Diencephalon (tissue), 1 donor: ENCODE measurements at places on chromosomes 13 and 19. TPM values are rescaled to one million over a fixed set of nuclear protein-coding genes. Genes with fewer than 3 reads are reported as not detected.

Gene MEIOSIN
- not detected for total RNA-seq

Gene CRB3
- total RNA-seq: 1.6 TPM

Gene DHDH
- total RNA-seq: 2.3 TPM

Gene CYP2S1
- 3.2 TPM for total RNA-seq

Gene CCDC70
- not detected for total RNA-seq

Gene ZNF429
- 37.6 TPM for total RNA-seq

Gene FREM2
- 4.6 TPM for total RNA-seq

Gene TUBB4A
- total RNA-seq: 169 TPM

Gene ZNF837
- total RNA-seq: 1.2 TPM

Gene PSPC1
- 118 TPM for total RNA-seq

Gene NCAN
- 241 TPM for total RNA-seq

Gene ERVK3-1
- 27.9 TPM for total RNA-seq

Gene SMAD9
- total RNA-seq: 16.6 TPM

Gene KRTDAP
- not detected for total RNA-seq

Gene C1QTNF9B
- not detected for total RNA-seq

Gene RFPL4A
- total RNA-seq: not detected

Gene TTC9B
- total RNA-seq: 45.7 TPM

Gene C19orf18
- total RNA-seq: not detected
